ENCODE measurements at places on chromosomes 11 and 22.

GRCh38 chr22:22759371-22759770 lies 115.0 kb downstream of the GGTLC2 start:
- no peak for DNase-seq

GRCh38 chr11:61787928-61788491 lies 4.4 kb downstream of the TMEM258 start:
- DNase-seq: no peak

- no peak for DNase-seq
Observed at GRCh38 chr11:110455718-110456117, 26.0 kb downstream of the FDX1 start.

DNA sequence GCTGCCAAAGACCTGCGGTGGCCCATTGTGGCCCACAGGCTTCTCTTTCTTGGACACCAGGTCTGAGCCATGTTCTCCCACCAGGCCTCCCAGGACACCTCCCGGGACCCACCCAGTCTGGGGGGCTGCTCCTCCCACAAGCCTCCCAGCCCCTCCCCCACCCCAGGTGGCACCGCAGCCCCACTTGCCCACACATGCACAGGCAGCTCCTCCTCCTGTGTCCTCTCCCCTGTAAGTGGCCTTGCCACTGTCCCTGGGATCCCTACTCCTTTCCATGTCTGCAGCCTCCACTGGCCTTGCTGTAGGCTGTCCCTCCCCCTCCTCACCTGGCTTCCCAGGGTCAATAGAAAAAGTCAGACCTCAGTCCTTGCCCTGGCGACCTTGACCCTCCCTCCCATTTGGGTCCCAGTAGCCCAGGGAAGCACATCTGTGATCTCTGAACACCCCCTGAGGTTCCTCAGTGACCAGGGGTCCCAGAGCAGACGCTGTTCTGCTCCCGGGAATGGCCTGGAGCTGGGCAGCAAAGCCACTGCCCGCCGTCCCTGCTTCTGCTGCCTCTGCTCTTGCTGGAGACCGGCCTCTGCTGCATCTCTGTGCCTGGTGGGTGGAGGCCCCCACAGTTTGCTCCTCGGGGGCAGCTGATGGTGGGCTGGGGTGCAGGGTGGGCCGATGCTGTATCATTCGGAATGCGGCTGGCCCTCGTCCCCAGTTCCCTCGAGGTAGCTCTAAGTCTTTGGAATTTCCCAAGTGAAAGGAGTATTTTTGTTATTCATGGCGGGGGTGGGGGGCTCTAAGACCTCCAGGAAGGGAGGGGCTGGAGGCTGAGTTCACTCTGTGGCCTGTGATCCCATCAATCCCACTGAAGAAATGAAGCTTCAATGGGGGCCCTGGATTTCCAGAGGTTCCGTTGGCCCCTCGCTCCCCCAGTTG lies 43.6 kb downstream of the ARHGAP8 start:
- no peak for DNase-seq

DNA sequence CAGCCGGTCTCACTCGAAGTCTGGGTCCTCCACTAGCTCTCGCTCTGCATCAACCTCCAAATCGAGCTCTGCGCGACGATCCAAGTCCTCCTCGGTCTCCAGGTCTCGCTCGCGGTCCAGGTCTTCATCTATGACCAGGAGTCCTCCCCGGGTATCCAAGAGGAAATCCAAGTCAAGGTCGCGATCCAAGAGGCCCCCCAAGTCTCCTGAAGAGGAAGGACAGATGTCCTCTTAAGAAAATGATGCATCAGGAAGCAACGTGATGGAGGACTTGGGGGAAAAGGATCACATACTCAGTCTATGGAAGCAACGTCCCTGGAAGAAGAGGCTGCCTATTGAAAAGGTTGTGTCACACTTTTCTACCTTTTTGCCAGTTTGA lies 1.1 kb downstream of the SRSF8 start:
- no peak for DNase-seq

- DNase-seq: no peak
Observed at GRCh38 chr11:92969293-92969633, 188 bp upstream of the MTNR1B start.

GRCh38 chr11:78138694-78139421 lies 568 bp downstream of the ALG8 start:
- no peak for DNase-seq

GRCh38 chr11:132062541-132062940 lies 692.1 kb downstream of the NTM start:
- no peak for DNase-seq

DNA sequence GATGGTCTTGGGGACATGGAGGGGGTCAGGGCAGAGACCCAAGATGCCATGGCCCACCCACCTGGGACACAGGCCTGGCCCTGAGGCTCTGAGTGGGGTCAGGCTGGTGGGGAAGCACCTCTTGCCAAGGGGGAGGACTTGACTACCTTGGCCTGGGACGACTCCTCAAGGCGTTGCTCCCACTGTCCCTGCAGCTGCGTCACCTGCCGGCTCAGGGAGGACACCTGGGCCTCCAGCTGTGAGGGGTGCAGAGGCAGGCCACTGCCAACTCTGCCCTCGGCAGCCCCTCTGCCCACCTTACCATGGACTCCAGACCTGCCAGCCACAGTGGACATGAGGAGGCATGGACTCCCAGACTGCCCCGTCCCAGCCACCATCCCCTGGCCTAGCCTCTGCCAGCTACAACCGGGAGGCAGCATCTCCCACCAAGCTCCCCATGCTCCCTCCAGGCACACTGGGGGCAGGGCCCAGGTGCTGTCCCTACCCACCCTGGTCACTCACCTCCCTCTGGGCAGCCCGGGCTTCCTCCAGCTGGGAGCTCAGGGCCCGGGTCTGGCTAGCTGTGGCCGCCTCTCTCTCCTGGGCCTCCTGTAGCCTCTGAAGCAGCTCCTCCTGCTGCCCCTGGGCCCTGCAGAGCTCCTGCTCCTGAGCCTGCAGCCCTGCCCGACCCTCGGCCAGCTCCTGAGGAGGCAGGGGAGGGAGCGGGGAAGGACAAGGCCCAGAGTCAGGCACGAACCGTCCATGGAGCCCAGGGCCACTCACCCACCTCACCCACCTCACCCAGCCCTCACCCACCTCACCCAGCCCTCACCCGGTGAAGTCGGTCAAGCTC lies 8.6 kb downstream of the CDC42BPG start:
- DNase-seq: no peak

DNA sequence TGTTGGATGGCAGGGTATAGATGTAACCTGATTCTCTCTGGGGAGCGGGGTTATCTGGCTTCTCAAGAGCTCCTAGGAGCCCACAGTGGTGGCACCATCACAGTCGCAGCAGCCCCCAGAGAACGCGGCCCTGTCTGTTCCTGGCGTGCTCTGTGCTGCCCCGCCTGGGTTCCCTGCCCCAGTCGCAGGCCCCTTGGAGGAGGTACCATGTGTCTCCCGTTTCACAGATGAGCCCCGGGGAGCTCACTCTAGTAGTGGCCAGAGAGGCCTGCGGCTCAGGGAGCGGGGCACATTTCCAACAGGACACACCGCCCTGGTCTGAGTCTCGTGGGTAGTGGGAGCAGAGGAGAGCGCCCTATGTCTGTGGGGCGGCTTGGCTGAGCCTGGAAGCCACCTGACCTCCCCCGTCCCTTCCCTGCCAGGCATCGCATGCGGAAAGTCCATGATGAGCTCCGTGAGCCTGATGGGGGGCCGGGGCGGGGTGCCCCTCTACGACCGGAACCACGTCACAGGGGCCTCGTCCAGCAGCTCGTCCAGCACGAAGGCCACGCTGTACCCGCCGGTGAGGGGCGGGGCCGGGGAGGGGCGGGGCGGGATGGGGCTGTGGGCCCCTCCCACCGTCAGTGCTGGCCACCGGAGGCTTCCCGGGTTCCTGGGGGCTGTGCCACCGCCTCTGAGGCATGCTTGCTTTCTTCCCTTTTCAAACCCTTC lies 21.0 kb upstream of the PPP6R3 start:
- DNase-seq: no peak

DNA sequence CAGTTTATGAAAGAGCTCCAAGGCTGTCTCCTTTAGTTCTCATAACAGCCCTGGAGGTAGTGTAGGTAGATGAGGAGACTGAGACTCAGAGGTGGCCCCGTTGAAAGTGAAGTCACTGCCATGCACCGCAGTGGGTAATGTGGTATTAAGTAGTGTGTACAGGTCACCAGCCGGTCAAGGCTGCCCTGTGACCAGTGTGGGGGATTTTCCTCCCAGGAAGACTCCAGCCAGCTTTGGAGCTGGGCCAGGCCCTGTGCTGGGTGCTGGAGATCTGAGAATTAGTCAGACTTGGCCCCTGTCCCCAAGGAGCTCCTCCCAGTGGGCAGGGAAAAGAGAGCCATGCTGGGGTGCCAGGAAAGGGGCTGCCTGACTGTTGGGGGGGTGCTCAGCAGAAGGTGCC lies 5.3 kb downstream of the OMP start:
- no peak for DNase-seq

DNA sequence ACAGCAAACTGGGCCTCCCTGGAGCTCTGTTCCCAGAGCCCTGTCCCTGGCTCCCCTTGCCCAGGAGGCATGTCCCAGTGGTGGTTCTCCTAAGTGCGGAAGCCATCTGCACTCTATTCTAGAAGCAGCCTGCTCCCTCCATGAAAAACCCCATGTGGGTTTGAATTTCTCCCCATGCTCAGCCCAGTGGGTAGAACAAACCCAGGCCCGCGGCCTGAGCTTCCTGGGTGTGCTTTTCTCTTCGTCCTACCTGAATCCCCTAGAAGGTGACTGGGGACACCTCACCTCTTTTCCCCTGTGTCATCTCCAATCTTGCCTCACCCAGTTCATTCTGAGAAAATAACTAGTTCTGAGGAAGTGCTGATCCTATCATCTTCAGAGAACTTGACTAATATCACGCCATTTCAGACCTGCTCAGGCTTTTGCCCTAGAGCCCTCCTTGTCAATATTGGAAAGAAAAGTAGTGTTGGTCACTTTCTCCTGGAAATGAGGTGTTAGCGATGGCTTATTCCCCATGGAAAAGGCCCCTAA lies 15.9 kb downstream of the IL10RA start:
- DNase-seq: peak; percentile 30

- DNase-seq: no peak
Observed at GRCh38 chr22:39806109-39806508, 87.5 kb downstream of the ENTHD1 start.

DNA sequence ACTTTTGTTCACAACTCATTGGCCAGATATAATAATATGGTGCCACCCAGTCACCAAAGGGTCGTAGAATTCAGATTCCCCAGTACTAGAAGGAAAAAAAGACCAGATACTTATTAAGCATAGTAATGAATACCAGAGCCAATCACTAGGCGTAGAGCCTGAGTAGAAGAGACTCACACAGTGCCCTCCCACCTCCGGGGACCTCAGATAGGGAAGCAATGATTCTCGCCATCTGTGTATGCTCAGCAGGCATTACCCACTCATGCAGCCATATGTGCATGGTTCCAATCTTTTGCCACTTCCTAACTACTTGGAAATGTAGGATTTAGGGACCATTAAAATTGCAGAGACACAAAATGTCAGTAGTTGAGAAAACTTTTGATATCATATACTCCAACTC lies 85.3 kb downstream of the C11orf87 start:
- no peak for DNase-seq

DNA sequence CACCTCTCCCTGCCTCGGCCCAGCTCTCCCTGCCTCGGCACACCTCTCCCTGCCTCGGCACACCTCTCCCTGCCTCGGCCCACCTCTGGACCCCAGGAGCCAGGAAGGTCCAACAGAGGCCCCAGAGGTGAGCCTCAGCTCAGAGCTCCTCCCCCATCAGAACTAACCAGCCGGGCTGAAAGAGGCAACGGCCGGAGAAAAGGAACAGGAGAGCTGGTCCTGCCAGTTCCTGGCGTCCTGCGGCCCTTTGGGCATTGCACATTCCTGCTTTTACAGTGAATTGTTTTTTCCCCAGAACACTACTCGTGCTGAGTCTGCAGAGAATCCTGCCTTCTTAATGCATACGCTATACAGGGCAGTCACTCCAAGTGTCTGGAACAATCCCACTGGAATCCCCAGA lies 45.8 kb downstream of the LMO1 start:
- DNase-seq: no peak

DNA sequence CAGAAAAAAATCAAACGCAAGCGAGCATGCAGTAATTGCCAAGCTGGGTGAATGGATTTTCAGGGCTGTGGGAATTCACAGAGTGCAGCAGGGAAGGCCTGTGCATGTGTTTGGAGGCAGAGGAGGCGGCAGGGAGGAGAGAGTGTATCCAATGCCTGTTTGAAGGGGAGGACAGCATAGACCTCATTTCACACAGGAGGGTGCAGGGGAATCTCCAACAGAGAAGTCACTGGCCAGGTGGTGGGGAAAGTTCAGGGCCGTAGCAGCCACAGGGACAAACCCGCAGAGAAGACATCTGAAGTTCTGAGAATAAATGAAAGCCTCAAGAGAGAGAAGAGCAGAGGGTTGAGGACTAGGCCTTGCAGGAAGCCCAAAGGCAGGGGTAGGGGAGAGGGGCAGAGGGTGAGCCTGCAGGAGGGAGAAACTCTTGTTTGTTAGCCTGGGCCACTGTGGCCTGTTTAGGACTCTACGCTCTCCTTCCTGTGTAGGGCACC lies 19.2 kb upstream of the KDM2A start:
- DNase-seq: no peak

DNA sequence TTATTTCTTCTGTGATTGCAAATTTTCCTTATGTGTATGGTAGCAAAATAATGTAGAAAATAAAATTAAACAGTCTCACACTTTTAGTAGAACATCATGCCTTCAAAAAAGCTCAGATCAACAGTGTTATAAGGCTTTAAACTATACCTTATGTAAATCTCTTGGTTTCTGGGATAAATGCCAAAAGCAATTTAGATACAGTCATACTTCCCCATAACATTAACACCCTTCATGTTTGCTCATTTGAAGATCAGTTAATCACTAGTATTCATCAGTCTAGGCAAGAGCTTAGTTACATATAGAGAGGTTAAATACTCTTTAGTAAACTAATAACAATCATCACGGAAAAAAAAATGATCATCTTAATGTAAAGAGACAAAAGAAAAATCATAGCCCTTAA lies 421.8 kb upstream of the ANO3 start:
- DNase-seq: no peak

DNA sequence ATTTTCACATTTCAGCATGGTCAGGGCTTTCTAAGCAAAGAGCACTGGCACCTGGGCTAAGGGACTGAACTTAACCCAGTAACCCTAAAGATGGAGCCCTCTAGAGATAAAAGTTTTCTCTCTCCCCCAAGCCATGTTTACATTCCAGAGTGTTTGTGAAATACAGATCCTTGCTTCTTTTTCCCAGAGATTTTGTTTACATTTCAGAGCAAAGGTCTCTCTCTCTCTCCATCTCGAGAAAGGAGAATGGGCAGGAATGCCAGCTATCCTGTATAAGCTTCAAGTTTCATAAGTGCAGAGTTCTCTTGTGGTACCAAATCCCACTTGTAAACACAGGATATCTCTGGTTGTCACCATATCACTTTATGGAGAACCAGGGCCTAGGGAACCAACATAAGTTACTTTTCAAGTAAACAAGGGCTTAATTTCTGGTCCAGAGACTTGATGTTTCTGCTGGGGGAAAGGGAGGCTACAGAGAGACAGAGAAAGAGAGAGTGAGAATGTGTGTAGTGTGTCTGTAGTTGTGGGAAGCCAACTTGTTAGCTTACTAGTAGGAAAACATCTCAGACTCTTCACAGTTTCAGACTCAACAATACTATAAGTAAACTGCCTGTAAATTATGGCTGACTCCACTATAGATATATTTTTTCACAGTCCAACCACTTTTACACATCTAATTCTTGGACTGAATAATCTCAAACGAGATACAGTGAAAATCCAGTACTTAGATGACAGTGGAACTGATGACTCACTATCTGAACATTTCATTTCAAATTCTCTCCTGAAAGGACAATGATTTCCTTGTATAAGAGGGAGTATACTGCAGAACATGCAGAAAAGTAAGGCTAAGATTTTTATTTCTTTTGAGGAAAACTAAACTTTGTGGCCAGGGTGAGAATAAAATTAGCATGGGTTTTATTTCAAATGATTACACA lies 76.2 kb downstream of the ARHGAP32 start:
- no peak for DNase-seq

- no peak for DNase-seq
Observed at GRCh38 chr11:15687342-15687741, 572.6 kb downstream of the INSC start.

Data from stimulated activated CD4-positive, alpha-beta T cell treated with anti-CD3 and anti-CD28 coated beads, Interleukin-15, amount 100 ng/mL, for 1 hour (primary cell).